ENCODE measurements at places on chromosomes 6 and 20. TPM values are rescaled to one million over a fixed set of nuclear protein-coding genes. Genes with fewer than 3 reads are reported as not detected.

DNA sequence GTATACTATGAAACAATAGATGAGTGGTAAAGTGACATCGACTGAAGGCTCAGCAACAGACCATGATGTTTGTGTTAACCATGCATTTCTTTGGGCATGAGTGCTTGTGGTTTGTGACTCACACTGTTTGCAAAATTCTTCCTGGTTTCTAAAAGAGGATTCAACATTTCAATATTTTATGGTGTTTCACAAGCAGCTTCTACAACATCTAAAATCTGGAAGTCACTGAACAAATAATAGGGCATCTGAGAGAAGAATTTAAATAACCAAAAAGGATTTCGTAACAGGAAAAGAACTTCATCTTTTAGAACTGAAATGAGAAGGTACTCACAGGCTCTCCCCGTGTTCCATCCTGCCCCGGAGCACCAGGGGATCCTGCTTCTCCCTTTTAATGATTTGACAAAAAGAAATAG is 146.2 kb downstream of the COL21A1 start:
- no peak for DNase-seq

- no peak for DNase-seq
Measured at GRCh38 chr6:135605278-135605790, 107.8 kb upstream of the AHI1 start.

DNA sequence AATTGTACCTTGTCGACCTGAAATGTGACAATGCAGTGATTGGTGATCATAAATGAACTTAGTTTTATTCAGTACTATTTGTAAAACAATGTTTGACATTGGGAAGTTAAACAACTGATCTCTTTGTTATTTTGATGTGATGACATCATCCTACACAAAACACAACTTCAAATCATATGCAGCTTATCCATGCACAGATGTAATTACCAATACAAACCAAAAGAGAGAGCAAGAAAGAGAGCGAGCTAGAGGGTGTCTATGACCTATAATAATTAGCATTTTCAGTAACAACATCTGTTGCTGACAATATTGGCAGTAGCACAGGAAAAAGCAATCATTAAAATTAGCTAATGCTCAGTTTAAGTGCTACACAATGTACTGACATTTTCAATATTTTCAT is 320.9 kb downstream of the UTRN start:
- no peak for DNase-seq

OR12D3 gene
- not detected for total RNA-seq

SAMD10 gene
- total RNA-seq = 3.5 TPM

DNA sequence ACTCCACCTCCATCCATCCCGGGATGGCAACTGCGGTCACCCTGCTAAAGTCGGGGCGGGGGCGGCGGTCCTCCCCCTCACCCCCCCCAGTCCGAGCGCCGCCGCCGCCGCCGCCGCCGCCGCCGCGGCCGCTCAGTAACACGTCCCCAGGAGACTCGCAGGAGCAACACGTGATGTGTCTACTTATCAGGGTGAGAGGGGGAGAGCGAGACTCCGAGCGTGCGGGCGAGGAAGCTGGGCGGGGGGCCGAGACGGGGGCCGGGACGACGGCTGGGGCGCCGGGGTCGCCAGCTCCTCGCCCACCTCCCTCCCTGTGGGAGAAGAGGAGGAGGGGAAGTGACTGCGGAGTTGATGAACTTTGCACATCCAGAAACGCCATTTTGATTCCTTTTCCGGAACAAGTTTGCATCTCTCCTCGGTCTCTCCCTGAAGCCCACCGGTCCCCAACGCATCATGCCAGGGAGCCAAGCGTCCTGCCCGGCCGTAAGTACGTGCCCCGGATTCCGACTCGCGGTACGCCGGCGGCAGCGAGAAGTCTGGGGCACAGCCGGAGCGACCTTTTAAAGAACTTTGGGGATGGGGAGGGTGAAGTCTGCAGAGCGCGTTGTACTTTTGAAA is at the start of gene RREB1:
RREB1 (plus strand) TSS at position 384 of the 618 bp plus-strand sequence. CDS start 73,951 bp downstream, outside the sequence.
- no peak for DNase-seq

MYB gene
- total RNA-seq = 0.86 TPM

HLA-DMB gene
- total RNA-seq = not detected

DNA sequence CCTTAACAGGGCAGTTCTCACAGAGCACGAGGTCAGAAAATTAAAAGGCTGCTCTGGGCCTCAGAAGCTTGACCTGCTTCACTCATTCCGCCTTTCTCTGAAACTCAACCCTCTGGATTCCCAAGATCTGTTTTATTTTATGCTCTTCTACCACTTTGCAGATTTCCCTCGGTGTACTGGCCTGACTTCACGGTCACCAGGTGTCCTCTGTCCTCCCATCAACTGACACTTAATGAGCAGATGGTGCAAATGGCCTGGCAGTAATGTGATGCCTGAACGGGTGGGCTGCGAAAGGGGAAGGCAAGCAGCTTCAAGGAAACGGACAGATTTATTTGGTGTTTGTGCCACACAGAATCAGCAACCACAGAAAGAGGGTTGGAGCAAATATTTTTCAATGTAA is 169.7 kb upstream of the TFAP2D start:
- no peak for DNase-seq

DNA sequence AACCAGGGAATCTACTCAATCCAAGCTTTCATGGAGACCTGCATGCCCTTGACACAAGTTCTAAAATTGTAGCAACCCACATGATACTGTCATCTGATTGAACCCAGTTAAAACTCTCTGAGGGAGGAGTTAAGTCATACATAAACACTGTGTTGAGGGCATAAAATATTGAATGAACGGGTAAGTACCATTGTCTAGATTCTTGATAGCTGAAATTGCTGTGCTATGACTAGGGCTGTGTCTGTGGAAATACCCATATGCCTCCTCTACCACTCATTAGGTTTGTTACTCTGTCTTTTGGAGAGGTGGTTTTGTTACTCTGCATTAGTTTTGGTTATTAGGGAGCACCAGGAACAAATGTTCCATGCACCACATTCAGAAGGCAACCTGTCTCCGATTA is 7.6 kb downstream of the ENPP4 start:
- no peak for DNase-seq

OR2J3 gene
- not detected for total RNA-seq

FOXF2 gene
- total RNA-seq = 1.8 TPM

GRCh38 chr6:168226902-168227318 is 92.7 kb downstream of the DACT2 start:
- DNase-seq = no peak

OPN5 gene
- total RNA-seq = not detected

DNA sequence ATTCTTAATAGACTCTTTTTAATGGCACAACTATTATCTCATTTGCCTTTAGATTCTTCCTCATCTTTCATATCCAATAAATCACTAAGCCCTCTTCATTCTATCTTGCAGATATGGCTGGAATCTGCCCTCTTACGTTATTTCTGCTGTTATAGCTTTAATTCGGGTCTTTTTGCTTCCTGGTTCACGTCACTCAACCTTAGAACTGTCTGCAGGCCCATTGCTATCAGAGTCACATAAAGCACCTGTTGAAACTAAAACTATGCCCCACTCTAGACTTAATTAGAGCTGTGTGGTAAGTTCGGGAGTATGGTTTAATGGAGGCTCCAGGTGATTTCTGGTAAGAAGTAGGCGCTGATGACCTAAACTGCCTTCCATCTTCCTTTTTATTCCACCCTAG is 988 bp downstream of the QRSL1 start:
- DNase-seq = no peak
